ENCODE measurements at places on chromosomes 11 and 22.

GRCh38 chr11:128479144-128479543, 108.2 kb downstream of the ETS1 start:
- no peak for DNase-seq

- DNase-seq = no peak
Observed at GRCh38 chr11:60919320-60919719, 4.9 kb upstream of the TMEM132A start.

DNA sequence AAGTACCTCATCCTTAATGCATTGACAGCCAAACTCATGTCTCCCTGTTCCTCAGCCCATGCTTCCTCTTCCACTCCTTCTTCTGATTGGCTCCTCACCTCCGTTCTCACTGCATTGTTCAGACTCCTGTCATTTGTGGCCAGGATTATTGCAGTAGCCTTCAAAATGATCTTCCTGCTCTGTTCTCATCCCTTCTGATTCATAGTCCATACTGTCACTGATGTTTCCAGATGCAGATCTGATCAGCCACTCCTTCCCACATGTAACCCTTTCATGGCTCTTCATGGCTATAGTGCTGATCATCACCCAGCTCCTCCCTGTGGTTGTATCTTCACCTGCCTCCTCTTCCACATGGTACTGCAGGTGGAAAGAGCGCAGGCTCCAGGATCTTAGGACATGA, 71.7 kb downstream of the DEPDC5 start:
- DNase-seq = no peak

DNA sequence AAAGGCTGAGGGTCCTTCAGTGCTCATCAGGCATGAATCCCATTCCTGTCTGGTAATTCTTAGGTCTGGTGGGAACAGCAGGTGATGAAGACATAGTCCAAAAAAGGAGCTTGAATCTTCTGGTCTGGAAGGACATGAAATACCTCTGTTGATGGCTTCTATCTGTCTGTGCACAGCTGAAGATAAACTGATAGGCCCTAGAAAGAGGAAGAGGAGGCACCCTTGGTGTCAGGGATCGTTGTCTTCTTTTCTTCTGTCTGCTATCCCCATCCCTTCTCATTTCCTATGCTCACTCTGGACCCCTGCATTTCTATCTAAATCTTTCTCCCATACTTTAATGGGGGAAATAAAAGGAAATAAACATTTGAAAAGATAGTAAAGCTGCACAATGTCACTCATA, 9.4 kb downstream of the AGBL2 start:
- no peak for DNase-seq

DNA sequence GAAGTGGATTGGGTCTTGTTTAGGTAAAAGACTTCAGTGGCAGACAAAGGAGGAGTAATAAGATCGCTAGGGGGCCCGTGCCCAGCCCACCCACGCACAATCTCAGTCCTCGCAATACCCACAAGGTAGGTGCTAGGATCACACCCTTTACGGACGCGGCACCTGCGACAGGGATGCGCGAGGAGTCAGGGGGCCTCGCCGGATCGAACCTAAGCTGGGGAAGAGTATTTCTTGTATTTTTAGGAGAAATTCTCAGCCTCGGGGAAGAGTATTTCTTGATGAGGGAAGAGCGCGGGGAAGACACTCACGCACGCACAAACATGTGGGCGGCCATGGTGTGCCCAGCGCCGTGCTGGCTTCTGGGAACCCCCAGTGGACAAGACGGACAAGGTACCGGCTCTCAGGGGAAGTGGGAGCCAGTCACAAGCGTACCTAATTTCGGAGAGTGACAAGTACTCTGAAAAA, 745 bp upstream of the FAM118A start:
- no peak for DNase-seq

- DNase-seq = no peak
Observed at GRCh38 chr22:41929418-41929810, 2.8 kb upstream of the TNFRSF13C start.

- no peak for DNase-seq
Observed at GRCh38 chr22:23509571-23510302, 70.4 kb downstream of the IGLL1 start.

GRCh38 chr11:71251151-71251721, 1.1 kb downstream of the SHANK2 start:
- no peak for DNase-seq

GRCh38 chr11:113477321-113477720, 2.1 kb upstream of the DRD2 start:
- no peak for DNase-seq

- no peak for DNase-seq
Observed at GRCh38 chr22:36417281-36417686, 29.5 kb upstream of the MYH9 start.

- DNase-seq = no peak
Observed at GRCh38 chr22:46732513-46732912, 5.5 kb downstream of the CERK start.

- no peak for DNase-seq
Observed at GRCh38 chr11:34501949-34502348, 11.6 kb downstream of the ELF5 start.

DNA sequence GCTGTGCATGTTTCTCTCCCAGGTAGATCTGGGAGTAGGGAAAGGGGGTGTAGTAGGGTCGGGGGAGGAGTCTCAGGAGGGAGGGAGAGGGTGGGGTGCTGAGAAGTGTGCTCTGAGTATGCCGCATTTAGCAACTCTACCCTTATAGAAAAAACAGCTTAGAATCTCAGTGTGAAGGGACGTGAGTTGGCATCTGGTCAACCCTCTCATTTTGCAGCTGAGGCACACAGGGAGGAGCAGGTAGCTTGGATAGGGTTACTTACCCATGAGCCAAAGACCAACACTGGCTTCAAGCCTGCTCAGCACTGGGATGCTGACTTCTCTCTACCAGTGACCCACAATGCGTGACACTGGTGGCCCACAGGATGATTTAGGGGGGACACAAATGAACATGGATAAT, 95.9 kb downstream of the FBXO7 start:
- no peak for DNase-seq

DNA sequence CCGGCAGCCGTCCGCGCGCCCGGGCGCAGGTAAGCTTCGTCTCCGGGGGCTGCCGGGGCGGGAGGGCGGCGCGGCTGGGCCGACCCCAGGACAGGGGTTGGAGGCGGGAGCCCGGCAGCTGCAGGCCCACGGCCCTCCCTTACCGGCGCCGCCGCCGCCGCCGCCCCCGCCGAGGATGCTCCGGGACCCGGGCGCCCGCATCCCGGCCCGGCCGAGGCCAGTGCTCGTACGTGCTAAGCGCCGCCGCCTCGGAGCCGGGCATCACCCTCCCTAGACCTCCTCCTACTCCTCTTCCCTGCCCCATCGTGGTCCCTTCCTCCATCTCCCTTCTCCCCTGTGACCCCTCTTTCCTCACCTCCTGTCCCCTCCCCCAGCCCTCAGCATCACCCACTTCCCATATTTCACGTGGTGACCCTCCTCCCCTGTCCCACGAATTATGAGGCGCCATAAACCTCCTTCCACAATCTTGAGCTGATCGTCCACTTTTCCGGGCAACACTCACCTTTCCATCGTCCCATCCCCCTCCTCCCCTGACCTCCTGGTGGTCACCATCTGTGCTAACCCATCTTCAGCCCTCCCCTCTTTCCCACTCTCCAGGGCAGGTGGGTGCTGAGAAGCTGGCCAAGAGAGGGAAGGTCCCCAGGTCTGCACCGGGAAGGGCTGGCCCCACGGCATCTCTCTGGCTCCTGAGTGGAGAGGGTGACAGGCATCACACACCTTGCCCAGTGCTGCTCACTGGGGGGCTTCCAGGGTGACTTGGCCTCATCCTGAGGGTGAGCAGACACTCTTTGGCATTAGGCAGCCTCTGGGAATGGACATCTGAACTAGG, 612 bp downstream of the ASPHD2 start:
- no peak for DNase-seq

GRCh38 chr11:32861850-32862577, 30.6 kb upstream of the QSER1 start:
- DNase-seq = no peak

DNA sequence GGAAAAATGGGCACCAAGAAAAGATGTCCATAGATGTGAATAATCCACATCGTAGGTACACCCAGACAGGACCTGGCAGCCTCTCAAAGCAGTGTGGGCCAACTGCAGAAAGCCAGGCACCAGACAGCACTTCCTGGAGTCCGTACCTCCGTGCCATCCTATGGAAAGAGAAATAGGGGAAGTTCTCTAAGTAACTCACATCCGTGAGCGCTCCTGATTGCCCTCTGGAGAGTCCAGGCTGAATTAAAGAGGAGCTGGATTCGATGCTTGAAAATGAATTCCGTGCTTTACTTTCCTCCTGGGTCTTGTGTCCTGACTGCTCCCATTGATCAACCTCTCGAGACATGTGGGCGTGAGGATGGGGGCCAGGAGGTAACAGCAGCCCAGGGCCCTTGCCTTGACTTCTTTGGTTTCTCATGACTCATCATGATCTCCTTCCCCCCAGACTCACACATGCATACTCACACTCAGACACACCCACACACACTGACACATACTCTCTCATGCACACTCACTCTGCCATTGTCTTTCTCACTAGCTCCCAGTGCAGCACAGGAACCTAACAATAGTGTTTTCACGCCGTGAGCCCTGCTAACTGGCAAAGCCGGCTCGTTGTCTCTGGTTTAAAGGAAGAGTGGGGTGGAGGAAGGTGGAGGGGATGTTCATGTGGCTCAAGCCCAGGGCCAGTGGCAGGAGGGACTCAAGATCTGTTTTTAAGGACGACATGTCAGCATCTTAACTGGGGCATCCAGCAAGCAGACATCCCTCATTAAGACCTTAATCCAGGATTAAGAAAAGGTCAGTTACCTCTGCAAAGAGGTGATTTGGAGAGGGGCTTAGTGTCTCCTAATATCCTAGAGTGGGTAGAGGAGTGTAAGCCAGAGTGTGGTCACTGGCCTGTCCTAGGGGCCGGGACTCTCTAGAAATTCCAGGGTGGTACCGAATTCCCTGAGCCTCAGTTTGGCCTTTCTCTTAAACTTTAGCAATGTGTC, 104.2 kb downstream of the SCN3B start:
- no peak for DNase-seq

Data from stimulated activated effector memory CD8-positive, alpha-beta T cell treated with anti-CD3 and anti-CD28 coated beads, Interleukin-12 subunit alpha, Interleukin-12 subunit beta, amount 100 ng/mL, for 72 hours (primary cell).